IPS DF 19.7 (cell line): ENCODE measurements at places on chromosomes 5 and 9.

GRCh38 chr9:135048758-135049444 lies 38.6 kb upstream of the OLFM1 start:
- no peak for DNase-seq

GRCh38 chr5:13921578-13921977 lies 22.9 kb downstream of the DNAH5 start:
- no peak for DNase-seq

- no peak for DNase-seq
Measured at GRCh38 chr5:67215519-67216471, 19.2 kb upstream of the CD180 start.

DNA sequence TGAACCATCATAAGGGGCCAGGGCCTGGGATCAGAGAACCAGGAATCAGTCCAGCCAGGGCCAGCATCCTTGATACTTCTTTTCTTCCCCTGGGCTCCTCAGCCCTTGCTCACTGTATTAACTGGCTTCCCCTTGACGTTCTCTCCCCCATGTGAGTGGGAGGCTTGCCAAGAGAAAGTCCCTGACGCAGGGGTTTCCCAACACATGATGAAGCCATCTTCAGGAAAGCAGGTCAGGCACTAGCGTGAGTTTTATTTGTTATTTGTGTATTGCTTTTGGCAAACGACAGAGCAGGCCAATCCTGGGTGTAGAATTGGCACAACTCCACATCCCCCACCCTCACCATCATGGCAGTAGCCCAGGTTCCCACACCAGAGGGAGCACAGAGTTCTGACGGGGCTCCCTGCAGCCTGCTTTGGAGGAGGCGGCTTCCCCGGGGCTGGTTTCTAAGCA lies 165.5 kb upstream of the NFIL3 start:
- DNase-seq = no peak

- no peak for DNase-seq
Measured at GRCh38 chr5:65834306-65834705, 92.1 kb upstream of the ERBIN start.

DNA sequence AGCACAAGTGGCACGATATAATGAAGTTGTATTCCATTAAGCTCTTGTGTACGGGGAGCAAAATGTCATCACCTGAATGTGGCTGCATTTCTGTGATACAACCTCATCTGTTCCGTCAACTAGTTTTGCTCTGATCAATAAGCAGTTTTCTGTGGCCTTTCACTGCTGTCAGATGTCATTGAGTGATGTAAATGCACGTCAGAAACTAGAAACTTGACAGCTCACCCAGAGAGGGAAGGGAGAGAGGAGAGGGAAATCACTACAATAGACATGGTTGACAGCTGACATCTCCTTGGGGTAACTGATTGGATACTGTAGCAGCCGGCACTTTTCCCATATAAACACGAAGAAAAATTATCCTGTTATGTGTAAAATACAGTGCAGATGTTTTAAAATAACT lies 62.7 kb downstream of the SNX24 start:
- DNase-seq = no peak

DNA sequence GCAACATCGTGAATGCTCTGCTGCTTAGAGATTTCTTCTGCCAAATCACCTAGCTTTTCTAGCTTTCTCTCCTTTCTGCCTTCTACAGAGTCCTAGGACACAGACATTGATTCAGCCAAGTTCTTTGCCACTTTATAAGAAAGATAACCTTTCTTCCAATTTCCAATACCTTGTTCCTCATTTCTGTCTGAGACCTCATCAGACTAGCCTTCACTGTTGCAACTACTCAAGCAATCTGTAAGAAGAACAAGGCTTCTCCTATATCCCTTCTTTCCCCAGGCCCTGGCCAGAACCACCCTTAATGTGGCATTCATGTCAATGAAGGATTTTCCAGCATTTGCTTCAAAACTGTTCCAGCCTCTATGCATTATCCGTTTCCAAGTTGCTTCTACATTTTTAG lies 24.3 kb downstream of the FBXO10 start:
- no peak for DNase-seq

- DNase-seq = peak; percentile 52
Measured at GRCh38 chr5:150021491-150022157, 21.1 kb downstream of the HMGXB3 start.

DNA sequence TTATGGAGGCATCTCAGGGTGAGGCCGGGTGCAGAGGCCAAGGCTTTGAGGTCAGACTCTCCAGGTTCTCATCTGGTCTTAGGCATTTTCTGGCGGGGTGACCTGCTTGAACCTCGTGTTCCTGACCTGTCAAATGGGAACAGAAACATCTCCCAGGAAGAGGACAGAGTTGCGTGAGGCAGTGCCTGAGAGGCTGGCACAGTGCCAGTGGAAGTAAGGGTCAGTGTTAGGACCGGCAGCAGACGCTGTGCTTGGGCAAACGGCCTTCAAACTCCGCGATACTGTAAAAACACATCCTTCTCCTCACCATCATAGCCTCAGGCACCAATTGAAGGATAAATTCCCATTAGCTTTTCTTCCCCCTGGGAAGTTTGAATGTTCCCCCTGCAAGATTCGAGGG lies 55.6 kb upstream of the FCN2 start:
- DNase-seq = no peak

DNA sequence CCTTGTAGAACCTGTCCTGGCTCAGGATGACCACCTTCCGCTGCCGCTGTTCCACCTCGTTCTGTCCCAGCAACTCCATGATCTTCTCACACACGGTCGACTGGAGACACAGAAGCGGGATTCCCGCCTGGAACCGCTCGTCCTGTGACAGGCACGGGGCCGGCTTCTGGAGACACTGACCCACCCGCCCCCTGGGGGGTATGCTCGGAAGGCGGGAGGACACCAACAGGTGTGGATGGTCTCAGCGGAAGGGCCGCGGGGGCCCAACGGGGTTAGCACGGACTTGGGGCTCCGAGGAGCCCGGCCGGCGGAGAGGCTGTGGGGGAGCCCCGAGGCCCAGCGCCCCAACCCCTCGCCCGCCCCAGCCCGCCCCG lies 530 bp downstream of the UCK1 start:
- DNase-seq = no peak

DNA sequence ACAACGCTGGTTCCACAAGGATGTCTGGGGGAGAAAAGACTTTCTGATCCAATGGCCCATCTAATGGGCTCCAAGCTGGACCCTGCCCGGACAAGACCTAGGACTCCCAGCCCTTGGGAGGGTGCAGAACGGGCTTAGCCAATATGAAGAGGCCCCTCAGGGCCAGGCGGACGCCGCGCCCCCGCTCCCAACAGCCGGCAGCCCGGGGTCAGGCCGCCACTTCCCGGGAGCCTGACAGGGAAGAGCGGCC lies 493 bp downstream of the P4HA2 start:
- DNase-seq = no peak

DNA sequence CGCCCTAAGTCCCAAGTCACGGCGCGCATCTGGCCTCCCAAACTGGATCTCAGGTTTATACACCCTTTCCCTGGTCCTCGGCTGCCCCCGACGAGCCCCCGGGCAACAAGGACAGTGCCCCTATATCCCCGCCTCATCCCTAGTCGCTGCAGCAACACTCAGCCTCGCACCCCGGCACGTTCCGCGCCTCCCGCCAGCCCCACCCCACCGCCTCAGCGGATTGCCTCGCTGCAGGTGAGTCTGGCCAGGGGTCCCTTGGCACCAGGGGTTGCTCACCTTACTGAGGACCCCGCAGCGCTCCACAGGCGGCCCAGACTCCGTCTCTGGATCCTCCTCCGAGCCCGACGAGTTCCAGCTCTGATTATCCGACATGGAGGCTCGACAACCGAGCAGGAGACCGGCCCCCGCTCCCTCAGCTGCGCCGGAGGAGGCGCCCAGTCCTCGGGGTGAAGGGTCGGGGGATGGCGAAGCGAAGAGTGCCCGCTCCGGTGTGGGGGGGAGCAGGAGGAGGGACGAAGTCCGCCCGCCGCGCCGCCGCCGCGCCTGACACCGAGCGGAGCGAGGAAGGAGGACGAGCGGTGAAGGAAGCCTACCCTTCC lies 494 bp downstream of the CERT1 start:
- DNase-seq = no peak

DNA sequence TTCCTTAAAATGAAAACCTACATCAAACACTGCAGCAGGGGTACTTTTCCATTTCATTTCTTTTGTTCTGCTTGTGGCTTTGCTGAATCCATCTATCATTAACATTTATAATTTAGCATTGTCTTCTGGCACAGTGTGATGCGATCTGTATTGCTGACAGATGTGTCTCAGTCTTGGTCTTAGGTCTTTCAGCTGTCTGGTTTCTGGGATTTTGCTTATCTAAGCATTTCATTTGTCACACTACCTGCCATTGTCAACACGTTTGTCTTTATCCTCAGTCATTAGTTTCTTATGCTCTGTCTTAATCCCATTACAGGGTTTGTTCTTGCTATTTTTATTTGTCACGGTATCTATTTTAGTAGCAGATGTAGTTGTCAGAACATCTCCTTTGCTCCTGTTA lies 303.1 kb downstream of the IZUMO3 start:
- DNase-seq = no peak

DNA sequence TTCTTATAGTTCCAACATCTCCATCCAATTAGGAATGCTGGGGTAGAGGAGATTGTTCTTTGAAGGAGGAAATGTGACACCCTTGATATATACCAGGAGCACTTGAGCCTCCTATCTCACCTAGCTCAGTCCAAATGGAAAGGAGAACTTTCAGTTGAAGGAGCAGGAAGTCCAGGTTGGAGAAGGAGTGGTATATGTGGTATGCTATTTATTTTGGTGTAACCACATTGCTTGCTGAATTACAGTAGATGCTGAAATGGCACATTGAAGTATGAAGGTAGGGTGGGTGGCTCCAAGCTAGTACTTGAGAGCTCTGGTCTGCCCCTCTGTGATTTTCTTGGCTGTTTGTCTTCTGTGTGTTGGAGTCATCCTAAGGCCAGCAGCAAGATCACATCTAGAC lies 6.1 kb downstream of the CSNK1G3 start:
- no peak for DNase-seq

- no peak for DNase-seq
Measured at GRCh38 chr9:64773491-64773931, 511.5 kb downstream of the FOXD4L5 start.

GRCh38 chr5:168104811-168105481 lies 186.5 kb upstream of the WWC1 start:
- DNase-seq = peak; percentile 23

DNA sequence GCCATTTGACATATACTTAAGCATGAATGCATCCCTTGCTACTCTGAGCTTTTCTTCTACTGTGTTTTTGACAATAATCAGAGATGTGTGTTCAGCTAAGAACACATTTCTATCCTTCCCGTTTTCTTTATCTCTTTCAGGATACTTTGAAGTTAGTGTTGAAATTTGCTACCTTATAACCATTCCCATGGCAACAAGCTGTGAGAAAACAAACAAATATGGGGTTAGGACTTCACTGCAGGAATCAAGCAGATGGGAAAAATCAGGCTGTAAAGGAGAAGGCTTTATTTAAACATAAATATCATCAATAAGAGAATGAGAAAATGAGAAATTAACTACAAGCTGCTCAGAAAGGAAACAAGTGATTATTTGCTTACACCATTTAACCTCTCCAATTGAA lies 35.2 kb downstream of the ZCCHC9 start:
- DNase-seq = no peak

DNA sequence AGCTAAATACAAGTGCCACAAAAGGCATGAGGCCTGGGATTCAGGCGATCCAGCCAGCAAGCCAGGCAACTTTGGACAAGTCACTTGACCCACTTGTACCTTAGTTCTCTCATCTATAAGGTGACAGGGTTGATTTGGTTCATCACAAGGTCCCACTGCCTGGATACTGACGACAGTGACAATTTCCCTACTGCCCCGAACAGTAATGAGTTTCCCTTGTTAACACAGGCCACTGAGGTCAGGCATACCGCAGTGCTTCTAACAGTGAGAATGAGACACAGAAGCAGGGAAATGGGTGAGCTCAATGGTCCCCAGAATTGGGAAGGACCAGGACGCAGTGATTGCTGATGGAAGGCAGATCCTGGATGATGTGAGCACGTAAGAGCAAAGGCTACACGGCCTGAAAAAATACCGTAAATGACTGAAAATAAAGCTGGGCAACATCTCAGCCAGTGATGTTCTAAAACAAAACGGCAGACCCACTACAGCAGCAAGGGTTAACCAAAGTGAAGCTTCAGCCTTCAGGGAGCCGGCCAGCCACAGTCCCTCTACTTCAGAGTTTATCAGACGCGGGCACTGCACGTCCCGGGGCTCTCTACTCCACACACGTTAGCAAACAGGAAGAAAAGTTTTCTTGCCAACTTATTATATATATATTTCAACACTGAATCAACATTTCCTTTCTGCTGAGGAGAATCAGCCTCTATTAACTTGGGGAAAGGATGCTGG lies 846 bp downstream of the MGAT1 start:
- no peak for DNase-seq

GRCh38 chr9:7243838-7244237 lies 486.1 kb downstream of the KDM4C start:
- DNase-seq = no peak

GRCh38 chr9:91733006-91733624 lies 216.9 kb downstream of the ROR2 start:
- no peak for DNase-seq

- DNase-seq = no peak
Measured at GRCh38 chr5:154179846-154180710, 10.5 kb upstream of the GALNT10 start.

DNA sequence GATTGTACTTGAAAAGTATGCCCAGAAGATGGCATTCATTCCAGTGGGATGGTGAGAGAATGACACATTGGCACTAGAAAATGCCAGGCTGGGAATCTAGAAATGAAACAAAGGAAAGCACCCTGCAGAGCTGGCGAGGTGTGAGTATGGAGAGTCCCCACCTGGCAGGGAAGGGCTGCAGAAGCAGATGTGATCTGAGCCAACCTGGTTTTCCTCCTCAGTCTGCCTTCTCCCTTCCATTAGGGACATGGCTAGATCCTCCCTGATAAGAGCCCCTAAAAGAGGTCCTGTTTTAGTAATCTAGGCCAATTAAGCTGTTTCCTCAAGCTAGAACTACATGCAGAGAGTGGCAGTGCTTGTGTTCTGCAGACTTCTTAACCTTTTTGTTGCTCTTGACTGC lies 24.7 kb upstream of the TNFSF15 start:
- no peak for DNase-seq

GRCh38 chr5:157971571-157972216 lies 112.7 kb upstream of the CLINT1 start:
- no peak for DNase-seq

DNA sequence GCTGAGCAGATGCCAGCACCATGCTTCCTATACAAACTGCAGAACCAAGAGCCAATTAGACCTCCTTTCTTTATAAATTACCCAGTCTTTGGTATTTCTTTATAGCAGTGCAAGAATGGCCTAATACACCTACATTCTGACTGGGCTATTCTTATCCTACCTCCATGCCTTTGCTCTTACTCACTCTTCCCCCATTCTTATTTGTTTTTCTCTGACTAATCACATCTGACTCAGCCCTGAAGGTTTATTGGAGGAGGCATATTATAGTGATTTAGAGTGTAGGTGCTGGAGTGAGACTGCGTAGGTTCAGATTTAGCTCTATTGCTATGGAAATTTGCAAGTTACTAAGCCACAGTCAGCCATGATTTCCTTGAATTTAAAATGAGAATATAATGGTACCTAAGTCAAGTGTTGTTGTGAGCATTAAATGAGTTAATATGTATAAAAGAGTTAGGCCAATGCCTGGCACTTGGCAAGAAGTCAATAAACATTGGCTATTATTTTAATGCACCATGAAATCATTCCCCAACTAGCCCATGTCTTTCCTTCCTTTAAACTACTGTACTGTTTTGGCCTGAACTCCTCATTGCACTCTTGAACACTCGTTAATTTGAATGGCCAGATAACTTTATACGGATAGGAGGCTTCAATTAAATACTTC lies 531.2 kb upstream of the ZNF608 start:
- DNase-seq = no peak
